ENCODE measurements at places on chromosomes 1 and 21. TPM values are rescaled to one million over a fixed set of nuclear protein-coding genes. Genes with fewer than 3 reads are reported as not detected.

DNA sequence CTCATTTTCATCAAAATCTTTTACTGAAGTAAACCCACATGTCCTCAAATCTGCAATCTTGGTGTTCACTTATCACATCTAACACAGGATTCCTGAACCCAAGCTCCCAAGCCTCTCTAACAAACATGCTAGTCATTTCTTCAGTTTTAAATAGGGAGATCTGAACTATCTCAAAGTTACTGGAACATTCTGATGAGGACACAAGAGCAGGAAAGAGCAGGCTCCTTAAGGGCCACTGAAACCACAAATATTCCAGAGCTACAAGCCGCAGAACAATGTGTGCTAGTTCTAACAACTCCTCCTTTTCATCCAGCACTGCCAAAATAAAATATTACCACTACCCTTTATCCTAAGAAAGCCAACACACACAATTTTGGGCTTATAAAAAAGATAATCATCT lies 38.9 kb downstream of the WARS2 start:
- DNase-seq = no peak

DNA sequence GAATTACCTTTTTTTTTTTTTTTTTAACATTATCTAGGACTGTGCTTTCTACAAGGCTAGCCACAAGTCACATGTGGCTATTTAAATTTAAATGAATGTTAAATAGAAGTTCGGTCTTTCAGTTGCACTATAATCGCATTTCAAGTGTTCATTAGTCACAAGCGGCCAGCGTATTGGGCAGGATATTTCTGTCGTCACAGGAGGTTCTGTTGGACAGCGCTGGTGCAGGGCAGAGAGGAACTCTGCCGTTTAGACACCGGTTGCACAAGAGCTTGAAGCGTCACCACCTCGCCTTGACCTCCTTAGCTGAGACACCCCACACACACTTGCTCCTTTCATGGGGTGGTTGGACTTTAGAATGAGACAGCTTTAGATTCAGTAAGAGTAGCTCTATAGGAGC lies 64.1 kb downstream of the BACE2 start:
- no peak for DNase-seq

GRCh38 chr21:44462086-44462833 lies 7.0 kb downstream of the LRRC3 start:
- no peak for DNase-seq

- no peak for DNase-seq
Observed at GRCh38 chr1:11350265-11350664, 77.3 kb downstream of the UBIAD1 start.

Gene UBL4B
- not detected for total RNA-seq

GRCh38 chr1:47410068-47410455 lies 6.0 kb upstream of the FOXE3 start:
- no peak for DNase-seq

Gene KIF17
- not detected for total RNA-seq

DNA sequence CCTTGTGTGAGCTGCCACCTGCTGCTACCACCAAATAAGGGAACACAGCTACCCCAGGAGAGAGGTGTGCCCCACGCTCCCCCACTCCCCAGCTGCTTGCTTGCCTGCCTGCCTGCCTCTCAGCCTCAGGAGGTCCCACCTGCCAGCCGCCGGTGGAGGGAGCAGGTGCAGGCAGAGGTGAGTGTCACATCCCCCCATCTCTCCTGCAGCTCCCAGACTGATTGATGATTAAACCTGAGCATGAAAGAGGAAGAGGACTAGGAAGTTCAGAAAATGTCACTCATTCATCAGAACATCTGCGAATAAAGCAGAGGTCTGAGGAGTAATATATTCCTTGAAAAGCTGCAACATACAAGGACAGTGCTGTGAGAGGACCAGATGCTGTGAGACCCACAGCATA lies 58.6 kb upstream of the HIVEP3 start:
- DNase-seq = no peak

DNA sequence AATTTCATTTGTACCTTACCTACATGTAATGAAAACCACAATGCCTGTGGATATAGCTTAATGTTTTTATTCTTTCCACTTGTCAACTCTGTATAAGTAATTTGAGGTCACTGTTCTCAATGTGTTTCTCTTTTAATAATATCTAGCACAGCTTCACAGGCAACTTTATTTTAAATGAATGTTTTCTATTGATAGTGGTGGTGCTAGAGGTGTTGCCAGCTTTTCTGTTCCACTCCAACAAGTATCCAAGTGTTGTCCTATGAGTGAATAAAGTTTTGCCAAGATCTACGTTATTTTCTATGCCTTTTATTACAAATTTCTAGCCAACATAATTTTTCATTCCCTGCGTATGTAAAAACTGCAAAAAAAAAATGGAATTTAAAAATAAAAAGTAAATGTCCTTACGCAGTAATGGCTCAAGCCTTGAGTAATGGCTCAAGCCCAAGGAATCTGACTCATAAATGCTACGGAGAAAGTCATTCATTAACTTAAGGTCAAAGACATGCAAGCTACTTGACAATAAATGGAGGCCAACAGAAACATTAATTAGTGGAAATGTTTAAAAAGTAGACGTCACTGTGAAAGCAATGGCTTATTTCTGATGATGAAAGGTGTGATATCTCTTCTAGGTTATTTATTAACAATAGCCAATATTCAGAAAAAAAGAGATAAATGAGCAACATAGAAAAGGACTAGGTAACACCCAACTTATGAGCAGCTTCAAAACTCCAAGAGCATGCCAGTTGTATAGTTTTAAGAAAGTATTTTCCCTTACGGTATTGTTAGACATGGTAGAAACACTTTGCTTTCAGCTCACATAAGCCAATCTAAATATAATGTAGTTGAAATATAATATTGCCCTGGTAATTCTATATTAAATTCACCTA lies 71.4 kb downstream of the SLC44A5 start:
- no peak for DNase-seq
